ENCODE measurements at places on chromosomes 6 and 20.

DNA sequence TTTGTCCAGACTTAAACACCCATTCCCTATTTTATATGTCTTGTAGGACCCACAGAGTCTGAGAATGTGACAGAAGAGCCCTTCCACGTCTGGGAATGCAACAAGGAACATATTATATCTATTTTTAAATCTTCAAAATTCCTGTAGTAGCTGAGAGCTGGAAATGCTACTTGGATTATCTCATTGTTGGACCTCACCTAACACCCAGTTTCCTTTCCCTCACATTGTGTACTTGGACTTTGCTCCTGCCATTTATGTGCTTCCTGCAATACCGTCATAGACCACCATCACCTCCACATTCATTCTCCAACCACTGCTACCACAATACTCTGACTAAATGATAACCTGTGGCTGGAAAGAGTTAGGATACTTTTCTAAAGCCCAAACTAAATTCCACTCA is 335.4 kb downstream of the COL12A1 start:
- DNase-seq, result no peak

DNA sequence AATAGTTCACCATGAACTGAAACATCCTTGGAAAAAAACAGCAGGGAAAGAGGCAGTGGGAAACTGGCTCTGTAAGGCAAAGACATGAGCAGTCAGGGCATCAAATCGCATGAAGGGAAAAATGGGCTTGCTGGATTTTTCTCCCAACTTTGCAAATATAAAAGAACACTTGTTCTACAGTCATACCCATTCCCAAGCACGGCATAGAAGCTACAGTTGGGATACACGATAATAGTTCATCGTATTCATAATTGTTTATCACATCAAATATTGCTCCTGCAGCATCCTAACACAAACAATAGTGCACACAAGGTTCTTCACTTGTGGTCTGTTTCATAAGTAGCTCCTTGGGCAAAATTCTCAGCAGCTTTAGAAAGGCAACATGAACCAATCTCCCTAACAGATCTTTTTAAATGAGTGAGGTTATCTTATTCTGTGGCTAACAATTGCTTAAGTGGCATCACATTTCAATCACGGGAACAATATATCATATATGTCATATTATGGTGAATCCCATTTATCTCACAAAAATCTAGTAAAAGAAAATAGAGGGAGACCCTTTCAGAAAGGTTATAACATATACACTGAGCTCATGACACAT is 243.9 kb downstream of the PKHD1 start:
- DNase-seq, result no peak

GRCh38 chr6:149862922-149863697 is 1.0 kb downstream of the LRP11 start:
- DNase-seq, result peak; percentile 50

GRCh38 chr20:62428002-62428372 is 648 bp upstream of the RBBP8NL start:
- DNase-seq, result no peak

DNA sequence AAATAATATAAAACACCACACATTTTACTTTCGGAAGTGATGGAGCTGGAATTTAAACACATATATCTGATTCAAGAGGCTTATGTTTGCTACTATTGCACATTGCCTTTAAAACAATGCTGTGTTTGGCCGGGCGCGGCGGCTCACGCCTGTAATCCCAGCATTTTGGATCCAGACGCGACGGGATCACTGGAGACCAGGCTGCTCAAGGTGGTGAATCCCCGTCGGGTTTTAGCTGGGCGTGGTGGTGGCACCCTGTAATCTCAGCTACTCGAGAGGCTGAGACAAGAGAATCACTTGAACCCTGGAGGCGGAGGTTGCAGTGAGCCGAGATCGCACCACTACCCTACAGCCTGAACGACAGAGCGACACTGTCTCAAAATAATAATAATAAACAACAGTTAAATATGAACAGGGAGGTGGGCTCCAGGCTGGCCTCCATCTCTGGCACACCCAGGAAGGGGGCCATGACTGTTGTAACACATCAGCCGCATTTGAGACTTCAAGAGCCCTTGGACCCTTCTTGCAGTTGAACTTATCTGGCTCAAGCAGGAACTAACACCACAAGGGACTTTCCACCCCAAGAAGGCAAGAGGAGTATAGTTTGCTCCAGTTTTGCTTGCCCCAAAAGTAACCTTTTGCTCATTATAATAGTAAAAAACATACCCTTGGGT is 127.1 kb upstream of the ZNF184 start:
- DNase-seq, result peak; percentile 86

GRCh38 chr20:50852085-50852484 is 57.2 kb downstream of the BCAS4 start:
- no peak for DNase-seq

DNA sequence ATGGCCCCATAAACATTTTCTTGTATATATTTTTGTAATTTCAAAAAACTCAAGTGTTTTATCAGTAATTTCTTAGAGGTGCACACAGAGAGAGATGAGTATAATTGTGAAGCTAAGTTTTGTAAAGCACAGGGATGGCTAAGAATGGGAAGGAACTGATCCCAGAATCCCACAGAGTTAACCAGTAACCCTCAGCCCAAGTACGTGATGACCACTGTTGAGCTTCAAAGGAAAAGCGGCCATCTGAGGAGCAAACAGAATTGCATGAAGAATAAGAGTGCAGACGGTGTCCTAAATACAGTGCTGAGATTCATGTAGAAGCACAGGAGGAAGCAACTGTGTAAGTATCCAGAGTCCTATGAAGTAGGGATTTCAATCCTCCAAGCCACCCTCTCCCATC is 28.1 kb upstream of the HLA-C start:
- no peak for DNase-seq

DNA sequence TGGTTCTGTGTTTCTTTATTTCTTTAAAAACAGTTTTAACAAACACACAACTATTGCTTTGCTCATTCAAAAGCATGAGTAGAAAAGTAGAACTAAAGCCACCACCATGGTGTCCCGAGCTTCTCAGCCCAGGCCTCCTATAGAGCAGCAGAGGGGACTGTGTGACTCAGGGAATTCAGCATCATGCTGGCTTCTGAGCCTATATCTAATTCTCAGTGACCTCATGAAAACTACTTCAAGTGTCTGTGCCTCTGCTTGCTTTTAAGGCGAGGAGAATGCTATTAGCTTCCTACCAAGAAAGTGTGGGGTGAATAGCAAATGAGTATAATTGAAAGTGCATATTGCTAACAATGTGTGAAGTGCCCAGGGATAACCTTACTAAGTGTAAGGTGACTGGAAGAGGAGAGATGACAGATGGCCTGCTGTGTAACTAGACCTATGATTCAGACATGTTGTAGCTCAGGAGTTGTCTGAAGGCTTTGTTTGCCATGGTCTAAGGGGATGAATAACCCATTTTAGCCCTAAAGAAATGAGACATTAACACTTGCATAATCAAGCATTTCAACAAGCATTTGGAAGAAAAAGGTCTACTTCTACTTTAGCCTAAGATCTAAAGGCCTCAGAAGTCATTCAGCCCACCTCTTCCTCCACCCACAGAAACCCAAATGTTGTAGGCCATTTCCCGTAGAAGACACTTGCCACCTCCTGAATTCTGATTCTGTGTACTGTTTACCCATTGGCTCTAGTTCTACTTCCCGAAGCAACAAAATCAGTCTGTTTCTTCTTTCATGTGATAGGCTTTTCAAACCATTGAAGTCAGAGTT is 121.5 kb upstream of the ARG1 start:
- DNase-seq, result no peak

DNA sequence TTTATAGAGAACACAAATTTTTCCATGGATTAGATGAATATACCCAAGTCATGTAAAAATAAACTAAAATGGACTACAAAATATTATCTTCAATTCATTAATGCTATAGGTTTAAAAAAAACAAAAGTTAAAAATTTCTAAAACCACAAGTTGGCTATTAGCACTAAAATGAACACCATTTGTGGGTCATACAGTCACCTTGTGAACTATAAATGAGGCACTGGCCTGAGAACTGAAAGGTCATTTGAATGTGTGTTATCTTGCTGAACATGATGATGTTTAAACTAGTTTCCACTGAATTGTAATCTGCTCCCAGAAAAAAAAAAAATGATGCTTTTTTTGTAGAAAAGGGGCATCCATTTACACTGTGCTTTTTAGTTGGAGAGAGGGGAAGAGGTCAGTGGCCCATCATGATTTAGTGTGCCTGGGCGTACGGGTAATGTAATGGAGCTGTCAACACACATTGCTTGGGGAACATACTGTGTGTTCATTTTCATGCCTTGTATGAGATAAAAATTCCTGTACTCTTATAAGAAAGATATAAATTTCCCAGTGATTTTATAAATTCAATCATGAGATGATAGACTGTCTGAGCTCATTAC is 96.6 kb upstream of the FKBP1C start:
- no peak for DNase-seq

GRCh38 chr6:161056451-161056850 is 64.9 kb downstream of the MAP3K4 start:
- peak; percentile 18 for DNase-seq

- no peak for DNase-seq
Measured at GRCh38 chr6:5231289-5231688, 29.5 kb downstream of the LYRM4 start.

GRCh38 chr6:11230158-11231107 is 2.0 kb downstream of the NEDD9 start:
- no peak for DNase-seq

- DNase-seq, result peak; percentile 38
Measured at GRCh38 chr20:1391640-1392442, 1.0 kb downstream of the FKBP1A start.

Data from GM12865 (cell line).